AG04449 (cell line): ENCODE measurements at places on chromosomes 12 and 14.

DNA sequence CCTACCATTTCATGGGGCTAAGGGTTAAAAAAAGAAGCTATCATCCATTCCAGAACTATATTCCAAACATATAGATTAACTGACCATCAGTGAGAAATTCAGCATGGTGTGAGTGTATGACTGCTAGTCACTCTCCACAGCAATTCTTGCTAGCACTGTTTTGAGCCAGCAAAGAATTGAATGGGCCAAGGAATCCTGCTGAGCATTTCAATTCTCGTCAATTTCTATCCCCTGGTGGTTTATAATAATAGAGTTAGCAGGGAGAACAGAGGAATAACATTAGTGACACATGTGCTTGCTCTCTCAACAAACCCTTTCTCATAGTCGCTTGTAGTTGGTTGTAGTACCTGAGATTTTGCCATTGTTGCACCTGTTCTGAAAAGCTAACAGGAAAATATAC is 7.2 kb downstream of the MBIP start:
- no peak for DNase-seq

GRCh38 chr14:96639550-96639949 is 137.4 kb downstream of the PAPOLA start:
- no peak for DNase-seq

GRCh38 chr12:53660041-53660440 is 15.8 kb downstream of the ATP5MC2 start:
- DNase-seq = no peak

- DNase-seq = no peak
Measured at GRCh38 chr14:87529081-87529480, 463.9 kb downstream of the GALC start.

- no peak for DNase-seq
Measured at GRCh38 chr12:53169644-53170043, 10.9 kb upstream of the ZNF740 start.

GRCh38 chr12:39813776-39814175 is 194.2 kb upstream of the ABCD2 start:
- no peak for DNase-seq

DNA sequence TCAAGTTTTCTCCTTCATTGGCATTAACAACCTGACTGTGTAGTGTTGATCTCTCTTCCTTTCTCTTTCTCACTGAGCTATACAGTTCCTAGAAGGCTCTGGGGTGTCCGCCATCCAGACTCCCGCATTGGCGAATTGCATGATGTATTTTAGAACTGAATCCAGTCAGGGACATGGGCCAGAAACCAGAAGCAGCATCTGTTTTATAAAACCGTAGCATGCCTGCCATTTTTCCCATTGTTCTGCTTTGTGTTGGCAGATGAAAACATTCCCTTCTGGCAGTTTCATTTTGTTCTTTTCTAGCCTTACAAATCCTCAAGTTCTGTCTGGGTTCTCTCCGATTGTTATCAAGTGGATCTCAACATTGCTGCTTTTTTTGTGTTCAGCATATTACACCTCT is 268.3 kb upstream of the SEL1L start:
- no peak for DNase-seq

DNA sequence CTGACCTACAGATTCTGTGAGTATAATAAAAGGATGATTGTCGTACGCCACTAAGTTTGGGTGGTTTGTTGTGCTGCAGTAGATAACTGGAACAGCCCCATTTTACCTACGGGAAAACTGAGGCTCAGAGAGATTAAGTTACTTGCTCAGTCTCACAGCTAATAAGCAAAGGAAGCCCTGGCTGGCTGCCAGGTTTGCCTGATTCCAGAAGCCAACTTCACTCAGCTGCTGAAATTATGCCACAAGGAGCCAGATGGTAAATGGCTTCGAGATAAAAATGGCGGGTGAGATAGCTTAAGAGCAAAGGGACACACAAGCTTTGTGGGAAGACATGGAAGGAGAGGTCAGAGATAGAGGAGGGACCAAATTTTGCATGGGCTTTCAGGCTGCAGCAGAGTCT is 191.5 kb upstream of the NOS1 start:
- DNase-seq = no peak
